ENCODE measurements at places on chromosomes 4 and X.

GRCh38 chr4:2442175-2442993 lies 23.6 kb downstream of the CFAP99 start:
- DNase-seq, result no peak

DNA sequence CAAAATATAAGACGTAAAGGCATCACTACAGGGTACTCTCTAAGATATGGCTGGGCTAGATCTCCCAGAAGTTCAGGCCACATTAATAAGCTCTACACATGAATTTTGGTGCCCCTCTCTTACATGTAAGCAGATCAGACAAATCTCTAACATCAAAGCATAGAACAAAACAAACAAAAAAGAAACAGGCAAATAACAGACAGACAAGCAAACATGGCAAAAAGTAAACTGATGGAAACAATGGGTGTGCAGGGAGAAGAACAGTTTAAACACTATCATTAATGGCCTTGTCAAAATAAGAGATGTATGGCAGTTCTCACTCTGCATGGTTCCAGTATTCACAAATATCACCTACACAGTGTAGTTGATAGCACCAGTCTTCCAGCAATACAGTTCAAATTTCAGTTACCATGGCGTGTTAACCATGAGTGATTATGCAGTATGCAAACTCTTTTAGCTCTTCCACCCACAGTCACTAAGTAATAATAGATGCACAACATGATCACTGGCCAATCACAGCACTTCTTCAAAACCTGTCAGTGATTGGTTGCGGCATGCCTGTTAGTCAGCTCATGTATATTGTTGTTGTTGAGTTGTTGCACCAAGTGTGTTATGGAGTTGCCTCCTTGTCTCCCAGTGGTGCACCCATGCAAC lies 110.7 kb upstream of the TLR3 start:
- DNase-seq, result no peak

DNA sequence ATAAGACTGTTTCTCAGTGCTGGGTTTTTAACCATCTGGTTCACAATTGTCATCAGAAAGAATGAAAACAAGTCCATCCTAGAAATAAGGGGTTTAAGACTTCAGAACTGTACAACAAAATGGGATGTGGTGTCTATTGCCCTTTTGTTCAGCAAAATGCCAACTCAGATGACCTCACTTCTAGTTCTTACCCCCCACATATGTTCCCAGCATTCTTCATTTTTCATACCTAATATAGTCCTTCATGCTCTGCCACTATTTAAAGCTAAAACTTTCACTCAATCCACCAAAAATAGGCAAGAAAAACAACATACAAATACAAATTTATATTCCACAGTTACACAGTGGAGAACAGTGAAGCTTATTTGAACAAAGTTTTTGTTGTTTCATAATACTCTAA lies 111.4 kb downstream of the SORBS2 start:
- no peak for DNase-seq

DNA sequence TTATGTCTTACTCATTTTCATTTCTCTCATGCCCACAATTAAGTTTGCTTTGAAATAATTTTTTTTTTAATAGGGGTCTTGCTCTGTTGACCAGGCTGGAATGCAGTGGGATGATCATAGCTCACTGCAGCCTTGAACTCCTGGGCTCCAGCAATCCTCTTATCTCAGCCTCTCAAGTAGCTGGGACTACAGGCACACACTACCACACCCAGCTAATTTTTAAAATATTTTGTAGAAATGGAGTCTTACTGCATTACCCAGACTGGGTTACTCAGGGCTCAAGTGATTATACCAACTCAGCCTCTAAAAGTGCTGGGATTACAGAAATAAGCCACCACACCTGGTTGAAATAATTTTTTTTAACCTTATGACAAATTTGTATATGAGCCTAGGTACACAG lies 19.2 kb upstream of the MAB21L2 start:
- no peak for DNase-seq

- no peak for DNase-seq
These were observed 60.4 kb downstream of the CCNI start for GRCh38 chr4:77015390-77015789.

- DNase-seq, result no peak
These were observed 170.2 kb downstream of the RAPGEF2 start for GRCh38 chr4:159273141-159273438.

GRCh38 chr4:88528861-88529260 lies 5.3 kb upstream of the PYURF start:
- no peak for DNase-seq

DNA sequence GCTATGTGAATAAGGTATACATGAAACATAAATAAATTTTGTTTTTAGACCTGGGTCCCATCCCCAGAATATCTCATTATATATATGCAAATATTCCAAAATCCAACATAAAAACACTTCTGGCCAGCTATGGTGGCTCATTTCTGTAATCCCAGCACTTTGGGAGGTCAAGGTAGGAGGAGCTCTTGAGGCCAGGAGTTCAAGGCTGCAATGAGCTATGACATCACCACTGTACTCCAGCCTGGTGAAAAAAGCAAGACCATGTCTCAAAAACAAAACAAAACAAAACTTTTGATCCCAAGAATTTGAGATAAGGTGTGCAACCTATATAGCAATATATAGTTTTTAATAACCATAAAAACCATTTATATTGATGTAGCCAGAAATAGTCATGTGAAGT lies 5.4 kb upstream of the ADGRA3 start:
- no peak for DNase-seq

GRCh38 chrX:133776072-133776471 lies 209.3 kb downstream of the GPC3 start:
- no peak for DNase-seq

- no peak for DNase-seq
These were observed 25.1 kb downstream of the EPHA5 start for GRCh38 chr4:65645185-65645584.

DNA sequence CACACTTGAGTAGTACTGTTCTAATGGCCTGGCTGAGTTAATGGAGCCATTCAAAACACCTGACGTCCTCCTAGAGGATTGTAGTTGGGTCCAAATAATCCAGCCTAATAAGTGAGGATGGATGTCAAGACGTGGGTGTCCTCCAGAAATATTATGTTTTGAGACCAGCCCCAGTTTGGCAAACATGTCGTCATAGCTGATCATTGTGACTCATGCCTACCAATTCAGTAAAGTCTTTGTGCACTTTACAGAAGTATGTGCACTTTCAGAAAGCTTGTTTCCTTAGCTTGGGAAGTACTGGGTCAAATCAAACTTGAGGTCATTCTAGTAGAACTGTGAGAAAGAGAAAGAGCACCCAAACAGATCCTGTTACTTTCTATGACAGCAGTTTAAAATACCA lies 37.6 kb upstream of the GLRA2 start:
- DNase-seq, result no peak

- DNase-seq, result no peak
These were observed 10.3 kb downstream of the MAOA start for GRCh38 chrX:43666311-43666912.

Measured in SIG-M5 (cell line).